ENCODE measurements at places on chromosomes 5 and 9.

DNA sequence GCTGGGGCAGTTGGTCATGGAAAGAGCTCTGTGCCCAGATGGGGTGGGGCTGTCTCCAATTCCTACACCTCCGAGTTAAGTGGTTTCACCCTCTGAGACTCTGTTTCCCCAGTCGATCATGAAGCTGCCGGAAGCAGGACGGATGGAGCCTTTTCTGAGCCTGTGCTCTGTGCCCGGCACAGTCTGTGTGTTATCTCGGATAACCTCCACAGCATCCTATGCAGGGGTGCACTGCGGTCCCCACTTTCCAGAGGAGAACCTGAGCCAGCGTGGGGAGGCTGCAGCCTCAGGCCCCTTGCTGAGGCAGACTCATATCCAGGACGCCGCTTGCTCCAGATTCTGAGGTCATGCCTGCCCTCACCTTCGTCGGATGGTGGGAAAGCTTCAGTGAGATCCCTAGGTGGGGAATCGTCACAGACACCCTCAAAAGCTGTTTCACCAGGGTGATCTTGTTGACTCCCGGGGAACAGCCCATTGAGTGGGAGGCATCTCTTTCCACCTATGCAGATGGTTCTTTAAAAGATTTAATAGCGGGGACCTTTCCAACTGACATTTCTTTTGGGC, 6.9 kb upstream of the COL5A1 start:
- DNase-seq = no peak
- no peak overlapping the region for H3K4me3 ChIP-seq

DNA sequence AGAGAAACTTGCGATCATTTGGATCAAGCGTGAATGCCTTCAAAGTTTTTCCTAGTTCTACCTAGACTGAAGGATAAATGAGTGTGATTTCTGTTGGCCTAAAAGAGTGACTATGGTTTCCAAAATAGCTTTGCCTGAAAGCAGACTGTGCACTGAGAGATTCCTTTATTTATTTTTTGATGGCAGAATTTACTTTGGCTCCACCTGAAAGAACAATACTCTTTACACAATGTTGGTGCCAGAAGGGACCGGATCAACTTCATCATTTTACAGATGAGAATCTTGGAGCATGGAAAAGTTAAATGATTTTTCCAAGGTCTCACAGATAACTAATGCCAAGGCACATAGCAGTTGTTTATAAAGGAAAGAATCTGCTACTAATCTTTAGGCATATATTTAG, 199.6 kb downstream of the KCTD16 start:
- no peaks in the 10 kb centered on the region for H3K27me3 ChIP-seq
- no peaks in the 10 kb centered on the region for H3K36me3 ChIP-seq
- no peak for DNase-seq
- no peaks in the 10 kb centered on the region for H3K4me1 ChIP-seq
- no peak overlapping the region for H3K27ac ChIP-seq

- no peak overlapping the region for H3K27ac ChIP-seq
- no peaks in the 10 kb centered on the region for H3K36me3 ChIP-seq
- no peak for DNase-seq
- no peaks in the 10 kb centered on the region for H3K4me1 ChIP-seq
- H3K4me3 ChIP-seq = no peak overlapping the region
These were observed 71.6 kb downstream of the PCDH1 start for GRCh38 chr5:141806626-141807025.

DNA sequence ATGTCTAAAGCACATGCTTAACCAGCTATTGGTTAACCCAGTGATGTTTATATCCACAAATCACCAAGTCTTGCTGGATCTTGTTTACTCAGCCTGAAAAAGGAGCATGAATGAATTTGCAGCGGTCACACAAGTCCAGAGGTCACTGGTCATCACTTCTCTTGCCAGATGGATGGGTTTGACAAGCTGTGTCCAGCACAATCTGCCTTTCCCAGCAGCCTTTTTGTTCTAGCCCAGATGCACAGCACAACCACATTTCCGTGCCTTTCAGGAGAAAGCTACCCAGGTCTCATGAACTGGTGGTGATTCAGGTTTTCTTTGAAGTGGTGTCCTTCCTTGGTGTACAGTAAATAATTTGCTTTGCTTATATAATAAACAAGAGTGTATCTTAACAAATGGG, 32.1 kb downstream of the TMEM252 start:
- H3K27me3 ChIP-seq = no peaks in the 10 kb centered on the region
- H3K4me3 ChIP-seq = no peak overlapping the region
- H3K4me1 ChIP-seq = peaks cover 5% of the 10 kb centered on the region
- no peaks in the 10 kb centered on the region for H3K36me3 ChIP-seq
- no peak for DNase-seq
- no peak overlapping the region for H3K27ac ChIP-seq

DNA sequence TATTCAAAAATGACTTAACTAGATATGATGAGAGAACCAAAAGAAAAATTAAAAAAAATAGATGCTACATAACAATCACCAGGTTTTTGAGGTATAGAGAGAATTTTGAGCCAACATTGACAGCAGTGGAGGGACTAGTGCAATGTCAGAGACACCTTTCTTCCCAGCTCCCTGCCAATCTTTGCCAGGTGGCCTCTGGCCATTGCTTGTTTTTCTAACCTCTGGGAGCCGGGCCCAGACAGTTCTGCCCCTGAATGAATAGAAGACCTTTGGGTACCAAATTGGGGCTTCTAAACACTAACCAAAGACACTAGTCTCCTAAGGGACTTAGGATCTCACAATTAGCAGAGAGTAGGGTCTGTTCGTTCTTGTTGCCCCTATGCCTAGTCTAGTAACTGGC, 33.4 kb downstream of the FOXD1 start:
- no peak overlapping the region for H3K4me3 ChIP-seq
- no peak overlapping the region for H3K27ac ChIP-seq
- H3K36me3 ChIP-seq = no peaks in the 10 kb centered on the region
- H3K27me3 ChIP-seq = no peaks in the 10 kb centered on the region

DNA sequence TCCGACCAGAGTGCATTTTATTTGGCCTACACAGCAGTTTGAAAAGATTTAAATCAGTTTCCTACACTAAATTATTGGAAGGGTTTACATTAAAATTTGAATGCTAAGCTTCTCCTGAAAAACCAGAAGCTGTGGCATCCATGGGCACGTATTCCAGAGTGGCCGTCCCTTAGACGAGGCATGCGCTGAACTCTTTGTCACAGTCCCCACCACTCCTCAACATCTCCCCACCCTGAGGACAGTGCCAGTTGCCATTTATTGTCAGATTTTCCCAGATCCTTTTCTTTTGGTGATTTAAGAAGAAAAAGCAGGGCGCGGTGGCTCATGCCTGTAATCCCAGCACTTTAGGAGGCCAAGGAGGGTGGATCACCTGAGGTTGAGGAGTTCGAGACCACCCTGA, 39.9 kb upstream of the UNC5A start:
- no peaks in the 10 kb centered on the region for H3K36me3 ChIP-seq
- H3K4me3 ChIP-seq = no peak overlapping the region
- H3K27me3 ChIP-seq = no peaks in the 10 kb centered on the region
- DNase-seq = no peak
- H3K27ac ChIP-seq = no peak overlapping the region
- H3K4me1 ChIP-seq = no peaks in the 10 kb centered on the region

DNA sequence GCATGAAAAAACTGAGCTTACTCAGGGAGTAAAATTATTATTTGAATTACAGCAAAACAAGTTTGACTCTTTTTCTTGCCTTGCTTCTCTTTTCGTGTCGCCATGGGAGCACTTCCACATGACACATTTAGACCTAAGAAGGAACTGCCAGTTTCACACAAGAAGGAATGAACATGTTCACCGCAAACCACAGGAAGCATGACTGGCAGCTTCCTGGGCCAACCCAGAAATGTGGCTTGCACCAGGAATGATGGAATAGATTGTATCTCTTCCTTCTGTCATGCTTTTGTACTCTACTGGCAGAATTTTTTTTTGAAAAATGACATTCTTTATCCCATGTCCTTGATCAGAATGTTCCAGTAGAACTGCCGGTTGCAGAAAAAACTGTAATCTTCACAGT, 32.9 kb upstream of the MAN2A1 start:
- H3K27me3 ChIP-seq = no peaks in the 10 kb centered on the region
- DNase-seq = peak; percentile 40
- no peaks in the 10 kb centered on the region for H3K36me3 ChIP-seq
- no peak overlapping the region for H3K4me3 ChIP-seq

Measured in B cell (primary cell).